ENCODE measurements at places on chromosomes 12 and 14.
A peak's percentile ranks its signal among the peaks of the same experiment; 100 is the strongest.

DNA sequence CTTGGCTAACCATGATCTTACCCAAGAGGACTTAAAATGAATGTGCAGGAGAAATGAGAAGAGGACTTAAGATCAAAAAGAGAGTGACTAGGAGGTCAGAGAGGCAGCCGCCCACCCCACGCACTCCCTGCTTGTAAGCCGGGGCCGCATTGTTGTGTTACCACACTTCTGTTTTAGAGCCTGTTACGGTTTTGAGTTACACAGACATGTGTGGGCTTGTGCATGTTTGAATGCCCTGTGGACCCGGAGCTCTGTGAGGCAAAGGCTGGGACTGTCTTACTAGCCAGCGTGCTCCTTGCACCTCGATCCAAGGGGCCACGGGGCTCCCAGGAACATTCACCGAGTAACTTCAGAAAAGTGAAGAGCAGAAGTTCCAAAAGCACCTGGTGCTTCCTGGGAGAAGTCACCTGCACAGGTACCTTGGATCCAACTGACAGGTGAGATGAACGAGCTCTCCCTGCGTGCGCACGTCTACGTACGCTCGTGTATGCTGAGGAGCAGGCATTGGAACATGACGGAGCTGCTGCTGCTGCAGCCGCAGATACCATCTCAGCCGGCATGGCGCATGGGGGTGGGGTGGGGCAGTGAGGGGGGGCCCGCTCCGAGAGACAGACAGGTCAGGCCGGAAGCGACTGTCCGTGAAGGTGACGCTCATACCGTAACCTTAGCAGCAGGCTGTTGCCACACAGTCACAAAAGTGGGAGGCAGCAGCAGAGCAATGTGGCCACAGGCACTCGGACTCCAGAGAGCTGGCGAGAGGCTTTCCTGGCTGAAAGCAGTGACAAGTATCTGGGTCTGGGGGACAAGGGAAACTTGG is 23.7 kb downstream of the SFSWAP start:
- no peak for DNase-seq

DNA sequence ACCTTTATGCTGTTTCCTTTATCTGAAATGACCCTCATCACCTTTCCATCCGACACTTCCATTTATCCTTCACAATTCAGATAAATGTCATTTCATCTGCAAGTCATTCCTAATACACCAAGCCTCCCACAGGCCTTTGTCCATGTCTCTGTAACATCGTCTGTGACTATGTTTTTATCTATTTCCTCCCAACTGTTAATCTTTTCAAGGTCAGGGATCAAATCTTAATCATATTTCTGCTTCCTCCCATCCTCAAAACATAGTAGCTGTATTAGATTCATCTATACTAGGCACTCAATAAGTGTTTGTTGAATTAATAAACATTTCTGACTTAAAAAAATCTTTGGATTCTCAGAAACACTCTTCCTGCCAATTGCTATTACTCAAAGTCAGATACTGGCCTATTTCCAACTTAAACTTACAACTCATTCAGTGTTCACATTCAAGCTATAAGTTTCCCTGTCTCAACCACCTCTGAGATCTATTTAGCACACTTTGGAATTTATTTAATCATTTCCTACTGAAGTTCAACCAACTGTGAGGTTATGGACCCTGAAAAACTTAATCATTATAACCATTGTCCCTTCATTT is 100.2 kb upstream of the ALX1 start:
- DNase-seq = no peak

GRCh38 chr14:29944091-29944490 is 16.4 kb upstream of the PRKD1 start:
- DNase-seq = no peak

GRCh38 chr12:127052511-127053232 is 1214.3 kb upstream of the TMEM132C start:
- DNase-seq = peak; percentile 68

DNA sequence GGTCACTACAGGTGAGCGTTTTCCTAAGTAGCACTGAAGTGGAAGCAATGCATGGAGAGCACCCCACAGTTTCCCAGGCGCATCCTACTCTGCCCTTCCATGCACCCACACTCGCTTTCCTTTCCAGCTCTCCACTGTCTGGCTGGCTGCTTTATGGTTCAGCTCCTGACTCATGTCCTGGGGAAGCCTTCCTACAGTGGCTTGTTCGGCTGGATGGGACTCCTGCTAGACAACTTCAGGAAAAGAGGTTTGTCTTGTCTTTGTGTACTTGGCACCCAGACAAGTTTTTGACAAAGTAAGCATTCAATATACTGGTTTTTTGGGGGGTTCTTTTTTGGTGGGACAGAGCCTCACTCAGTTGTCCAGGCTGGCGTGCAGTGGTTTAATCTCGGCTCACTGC is 21.6 kb downstream of the PPM1H start:
- DNase-seq = no peak

GRCh38 chr12:31471051-31471450 is 119.9 kb downstream of the DENND5B start:
- DNase-seq = no peak

- DNase-seq = no peak
These were observed 181.1 kb upstream of the STXBP6 start for GRCh38 chr14:25231004-25231403.

DNA sequence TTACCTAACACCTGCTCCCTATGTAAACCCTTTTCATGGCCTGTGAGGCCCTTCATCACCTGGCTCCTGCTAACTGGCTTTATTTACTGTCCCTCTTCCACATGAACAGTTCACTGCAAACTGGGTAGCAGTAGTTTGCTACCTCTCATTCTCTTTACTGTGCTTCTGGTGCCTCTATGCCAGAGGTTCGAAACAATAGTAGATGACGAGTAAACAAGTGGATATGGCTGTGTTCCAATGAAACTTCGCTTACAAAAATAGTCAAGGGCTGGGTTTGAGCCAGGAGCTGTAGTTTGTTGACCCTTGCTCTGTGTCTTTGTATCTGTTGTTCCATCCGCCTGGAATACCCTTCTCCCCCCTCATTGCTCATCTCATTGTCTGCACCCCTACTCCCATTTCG is 233.6 kb upstream of the RMST start:
- DNase-seq = no peak

- no peak for DNase-seq
These were observed 111.4 kb upstream of the TSPAN8 start for GRCh38 chr12:71269281-71269598.

DNA sequence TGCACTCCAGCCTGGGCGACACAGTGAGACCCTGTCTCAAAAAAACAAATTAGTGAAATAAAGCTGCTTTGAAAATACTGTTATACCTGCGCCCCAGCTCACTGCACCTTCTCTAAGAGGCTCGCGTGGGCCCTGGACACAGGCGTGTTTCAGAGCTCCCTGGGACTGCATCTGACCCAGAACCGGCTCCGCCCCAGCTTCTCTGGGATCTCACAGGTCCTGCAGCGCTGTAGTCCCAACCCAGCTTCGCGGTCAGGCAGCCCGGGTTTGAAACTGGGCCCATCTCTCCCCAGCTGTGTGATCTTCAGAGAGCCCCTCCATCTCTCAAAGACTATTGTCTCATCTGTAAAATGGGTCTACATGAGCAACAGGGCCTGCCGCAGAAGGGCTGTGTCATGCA is 7.5 kb downstream of the RIMBP2 start:
- no peak for DNase-seq

DNA sequence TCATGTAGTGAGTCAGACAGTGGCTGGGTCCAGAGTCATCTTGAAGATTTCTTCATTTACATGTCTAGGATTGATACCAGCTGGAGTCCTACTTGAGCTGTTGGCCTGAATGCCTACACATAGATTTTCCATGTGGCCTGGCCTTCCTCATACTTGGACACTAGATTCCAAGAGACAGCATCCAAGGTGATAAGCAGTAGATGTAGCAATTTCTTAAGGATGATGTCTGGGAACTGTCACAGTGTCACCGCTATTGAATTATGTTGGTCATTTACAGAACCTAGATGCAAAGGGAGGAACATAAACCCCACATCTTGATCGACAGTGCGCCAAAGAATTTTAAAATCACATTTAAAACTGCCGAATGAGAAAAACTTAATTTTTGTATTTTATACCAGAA is 412.3 kb downstream of the TRHDE start:
- DNase-seq = no peak

- DNase-seq = peak; percentile 8
These were observed 145.9 kb upstream of the VASH1 start for GRCh38 chr14:76615331-76615730.

GRCh38 chr14:64777461-64777860 is 73.2 kb downstream of the PLEKHG3 start:
- DNase-seq = no peak

- no peak for DNase-seq
These were observed 228.4 kb upstream of the OTX2 start for GRCh38 chr14:57038689-57039088.

GRCh38 chr14:67623114-67623513 is 3.4 kb downstream of the ARG2 start:
- DNase-seq = peak; percentile 8

- DNase-seq = peak; percentile 4
These were observed 1.5 kb downstream of the PDZRN4 start for GRCh38 chr12:41189395-41190251.

- DNase-seq = peak; percentile 32
These were observed 1.1 kb downstream of the SLC6A15 start for GRCh38 chr12:84911271-84912197.

GRCh38 chr12:19737019-19737418 is 297.7 kb downstream of the AEBP2 start:
- DNase-seq = no peak

GRCh38 chr12:10153271-10154144 is 18.4 kb downstream of the OLR1 start:
- DNase-seq = no peak

- DNase-seq = no peak
These were observed 40.1 kb upstream of the EPS8 start for GRCh38 chr12:15829255-15829654.

DNA sequence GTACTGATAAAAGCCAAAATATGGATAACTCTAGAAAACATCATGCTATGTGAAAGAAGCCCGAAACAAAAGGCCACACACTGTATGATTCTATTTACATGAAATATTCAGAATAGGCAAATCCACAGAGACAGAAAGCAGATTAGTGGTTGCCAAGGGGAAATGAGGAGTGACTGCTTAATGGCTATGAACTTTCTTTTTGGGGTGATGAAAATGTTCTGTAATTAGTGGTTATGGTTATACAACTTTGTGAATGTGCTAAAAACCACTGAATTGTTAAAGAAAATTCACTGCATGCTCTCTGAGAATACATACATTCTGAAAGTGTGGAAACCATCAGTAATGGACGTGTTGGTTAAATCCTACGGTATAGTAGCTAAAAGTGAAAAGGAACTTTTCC is 39.9 kb upstream of the STON2 start:
- DNase-seq = no peak

DNA sequence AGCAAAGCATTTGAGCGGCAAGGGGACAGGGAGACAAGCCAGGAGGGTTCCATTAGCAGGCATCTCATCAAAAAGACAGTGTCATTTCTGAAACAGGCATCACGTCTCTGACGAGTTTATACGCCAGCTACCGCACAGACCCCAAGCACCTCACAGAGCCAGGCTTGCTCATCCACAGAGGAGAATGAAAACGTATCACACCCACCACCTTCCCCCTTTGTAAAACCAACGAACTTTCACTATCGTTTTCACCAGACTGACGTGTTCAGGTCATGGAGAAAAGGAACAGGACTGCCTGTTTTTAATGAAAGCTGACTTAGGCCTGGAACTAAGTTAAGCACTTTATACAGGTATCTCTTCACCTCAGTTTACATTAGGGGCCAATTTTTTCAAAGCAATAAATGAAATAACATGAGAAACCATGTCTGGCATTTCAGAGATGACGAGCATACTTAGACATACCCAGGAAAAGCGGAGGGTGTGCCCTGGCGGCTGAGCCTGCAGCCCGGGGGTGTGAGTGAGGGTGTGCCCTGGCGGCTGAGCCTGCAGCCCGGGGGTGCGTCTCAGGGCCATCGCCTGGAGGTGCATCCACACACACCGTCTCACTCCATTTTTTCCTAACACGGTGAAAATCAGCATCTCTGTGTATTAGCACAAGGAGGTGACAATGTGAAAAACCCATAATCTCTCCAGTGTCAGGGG is 41.9 kb downstream of the STX2 start:
- no peak for DNase-seq

GRCh38 chr12:116265351-116266147 is 11.9 kb downstream of the MED13L start:
- no peak for DNase-seq

DNA sequence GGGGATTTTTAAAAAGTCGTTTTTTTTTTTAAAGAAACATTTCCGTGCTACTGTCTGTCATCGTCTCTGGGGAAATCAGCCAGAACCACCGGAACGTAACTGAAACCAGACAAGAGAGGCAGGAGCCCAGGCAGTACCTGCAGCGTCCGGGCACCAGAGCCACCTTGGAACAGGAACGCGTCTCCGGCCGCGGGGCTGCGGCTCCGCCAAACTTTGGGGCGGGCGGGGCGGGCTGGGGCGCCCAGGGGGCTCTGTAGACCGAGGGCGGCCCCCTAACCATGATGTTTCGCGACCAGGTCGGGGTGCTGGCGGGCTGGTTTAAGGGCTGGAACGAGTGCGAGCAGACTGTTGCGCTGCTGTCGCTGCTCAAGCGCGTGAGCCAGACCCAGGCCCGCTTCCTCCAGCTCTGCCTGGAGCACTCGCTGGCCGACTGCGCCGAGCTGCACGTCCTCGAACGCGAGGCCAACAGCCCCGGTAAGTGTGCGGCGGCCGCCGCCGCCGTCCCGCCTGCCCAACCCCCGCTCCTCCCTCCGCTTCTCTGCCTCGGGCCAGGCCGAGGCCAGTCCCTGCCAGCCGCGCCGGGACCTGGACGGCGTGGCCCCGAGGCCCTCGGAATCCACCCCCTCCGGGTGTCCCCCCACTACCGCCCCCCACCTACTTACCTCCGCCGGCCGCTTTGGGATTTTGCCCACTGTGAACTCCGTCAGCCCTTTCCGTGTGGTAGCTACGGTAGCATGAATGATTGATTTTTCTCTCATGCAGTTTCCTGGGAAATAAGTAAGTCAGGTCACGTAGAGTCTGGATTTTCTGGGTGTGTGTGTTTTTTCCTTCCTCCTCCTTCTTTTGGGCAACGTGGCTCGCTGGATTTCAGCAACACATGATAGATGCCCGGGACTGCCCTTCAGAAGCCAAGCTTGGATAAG is 972 bp downstream of the SAMD4A start:
- no peak for DNase-seq

- no peak for DNase-seq
These were observed 82.4 kb upstream of the FBXO21 start for GRCh38 chr12:117272690-117273089.

DNA sequence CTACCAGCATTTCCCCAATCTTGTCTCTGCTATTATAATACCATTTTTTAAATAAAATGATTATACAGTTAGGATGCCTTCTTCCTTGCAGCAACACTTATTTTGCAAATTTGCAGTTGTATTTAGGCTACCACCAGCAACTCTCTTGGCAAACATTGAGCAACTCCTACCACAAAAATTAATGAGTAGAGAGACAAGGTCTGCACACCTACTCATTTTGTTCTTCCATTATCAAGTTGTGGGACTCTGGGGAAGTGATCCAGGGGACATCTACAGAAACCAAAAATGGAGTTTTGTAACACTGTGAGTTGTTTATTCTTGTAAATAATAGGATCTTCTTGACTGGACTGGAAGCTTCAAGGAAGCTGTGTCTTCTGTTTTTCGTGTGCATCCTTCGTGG is 38.6 kb downstream of the DGLUCY start:
- DNase-seq = no peak

All from A172 (cell line).